ENCODE measurements at places on chromosomes 12 and 14.

DNA sequence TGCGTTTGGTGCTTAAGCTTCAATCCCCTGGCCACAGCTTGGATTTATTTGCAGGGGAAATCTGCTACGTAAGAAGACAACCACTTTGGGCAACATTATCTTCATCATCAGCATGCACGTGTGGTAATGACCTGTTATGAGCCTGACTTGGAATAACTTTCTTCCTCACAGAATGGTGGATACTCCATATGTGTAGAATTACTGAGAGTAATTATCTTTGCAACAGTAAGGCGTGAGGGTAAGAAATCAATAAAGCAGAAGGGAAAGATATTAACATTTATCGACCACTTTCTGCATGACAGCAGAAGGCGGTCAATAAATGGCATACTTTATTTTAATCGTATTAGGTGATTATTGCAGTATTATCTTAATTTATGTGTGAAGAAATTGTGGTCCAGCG is 152.7 kb downstream of the RGS6 start:
- no peak for DNase-seq

GRCh38 chr12:51868821-51869495 is 18.9 kb upstream of the ANKRD33 start:
- DNase-seq = no peak

DNA sequence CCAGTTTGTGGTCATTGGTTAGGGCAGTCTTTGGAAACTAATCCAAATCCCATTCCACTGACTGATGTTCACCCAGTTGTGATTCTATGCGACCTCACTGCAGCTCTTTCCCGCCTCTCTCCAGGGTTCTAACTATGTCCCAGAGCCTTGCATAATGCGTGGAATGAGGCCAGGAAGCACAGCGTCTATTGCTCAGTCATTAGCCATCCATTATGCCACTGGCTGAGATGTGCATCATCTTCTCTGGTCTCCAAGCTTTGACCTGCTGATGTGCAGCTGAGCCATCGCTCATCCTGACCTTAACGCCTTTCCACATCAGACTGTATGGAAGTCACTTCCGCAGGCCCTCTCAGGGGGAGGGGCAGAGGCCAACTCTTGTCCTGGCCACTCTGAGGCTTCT is 115.4 kb upstream of the VRK1 start:
- DNase-seq = no peak

DNA sequence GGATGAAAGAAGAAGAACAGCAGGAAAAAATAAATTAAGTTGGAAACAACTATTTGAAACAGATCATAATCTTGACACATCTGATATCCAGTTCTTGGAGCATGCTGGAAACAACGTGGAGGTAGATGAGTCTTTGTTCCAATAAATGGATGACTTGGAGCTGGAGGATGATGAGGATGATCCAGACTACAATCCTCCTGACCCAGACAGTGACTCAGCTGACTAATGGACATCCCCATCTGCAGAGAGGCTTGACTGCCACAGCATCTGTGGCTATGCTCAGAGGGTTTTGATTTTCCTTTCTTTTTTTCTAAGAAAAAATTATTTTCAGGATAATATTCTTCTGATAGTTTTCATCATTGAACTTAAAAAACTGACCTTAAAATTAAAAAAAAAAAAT is 6.2 kb upstream of the ZDHHC17 start:
- DNase-seq = no peak

DNA sequence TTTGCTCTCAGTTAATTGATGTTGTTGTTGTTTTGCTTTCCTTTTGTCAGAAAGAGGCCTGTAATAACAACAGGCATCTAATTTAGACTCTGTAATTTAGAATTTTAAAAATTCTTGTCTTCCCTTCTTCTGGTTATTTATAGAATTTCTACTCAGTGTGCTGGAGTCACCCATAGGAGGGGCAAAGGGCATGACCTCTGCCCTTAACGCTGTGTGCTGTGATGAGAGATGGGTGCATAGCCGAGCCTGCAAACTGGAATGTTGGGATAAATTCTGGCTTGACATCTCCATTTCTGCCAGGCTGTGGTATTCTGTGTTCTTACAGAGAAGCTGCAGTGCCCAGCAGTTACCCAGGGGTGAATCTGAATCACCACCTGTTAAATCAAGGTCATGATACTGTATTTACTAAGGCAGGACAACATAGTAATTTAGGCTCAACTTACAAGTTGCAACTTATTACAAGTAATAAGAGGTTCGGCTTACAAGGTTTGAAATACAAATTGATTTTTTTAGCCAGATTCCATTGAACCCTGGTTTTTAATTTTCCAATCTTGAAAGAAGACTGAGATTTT is 53.3 kb downstream of the TRAF3 start:
- DNase-seq = no peak

DNA sequence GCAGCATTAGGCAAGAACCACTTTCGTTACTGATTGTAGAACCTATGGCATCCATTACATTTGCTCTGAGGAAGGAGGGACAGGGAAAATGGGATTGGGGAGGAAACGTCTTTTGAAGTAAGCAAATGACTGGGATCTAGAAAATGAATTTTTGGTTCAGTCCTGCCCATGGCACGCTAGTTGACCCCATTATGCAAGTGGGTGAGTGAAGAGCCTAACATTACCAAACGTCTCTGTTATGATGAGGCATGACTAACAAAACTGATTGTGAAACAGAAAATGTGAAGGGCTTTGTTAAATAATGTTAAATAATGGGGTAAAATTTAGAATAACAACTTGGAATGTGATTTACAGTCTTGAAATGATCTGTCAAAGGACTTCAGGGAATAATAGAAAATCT is 38.9 kb downstream of the CPSF2 start:
- DNase-seq = no peak

DNA sequence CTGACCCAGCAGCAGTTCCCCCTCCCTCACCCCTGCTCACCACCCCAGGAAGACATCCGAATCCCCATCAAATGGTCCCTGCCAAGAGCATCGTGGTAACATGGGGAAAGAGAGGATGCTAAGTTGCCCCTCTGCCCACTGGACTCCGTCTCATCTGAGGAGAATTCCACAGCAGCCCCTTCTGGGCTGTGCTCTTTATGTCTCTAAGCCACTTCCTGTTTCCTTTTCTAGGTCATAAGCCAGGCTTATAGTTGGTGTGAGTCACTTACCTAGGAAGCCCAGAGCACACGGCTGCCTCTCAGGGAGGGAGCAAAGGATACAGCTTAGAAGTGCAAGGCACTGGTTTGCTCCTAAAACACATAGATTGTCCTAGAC is 76.0 kb downstream of the VCPKMT start:
- DNase-seq = no peak

- DNase-seq = no peak
These were observed 485 bp downstream of the SENP1 start for GRCh38 chr12:48105321-48105866.

DNA sequence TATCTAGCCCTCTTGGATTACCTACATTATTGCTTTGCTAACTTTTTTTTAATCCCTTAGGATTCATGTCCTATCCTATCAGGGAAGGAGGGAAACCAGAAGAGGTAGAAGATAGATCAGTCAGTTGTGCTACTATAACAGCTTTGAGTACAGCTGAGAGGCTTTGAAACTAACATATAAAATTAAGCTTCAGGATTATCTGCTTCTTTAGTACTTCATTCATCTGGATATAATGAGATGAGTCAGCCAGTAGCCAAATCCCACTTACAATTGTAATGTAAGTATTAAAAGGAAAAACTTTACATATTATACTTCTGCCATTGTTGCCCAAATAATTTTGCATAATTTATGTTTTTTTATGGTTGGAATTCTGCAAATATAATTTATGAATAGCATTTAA is 33.4 kb upstream of the ANO6 start:
- no peak for DNase-seq

DNA sequence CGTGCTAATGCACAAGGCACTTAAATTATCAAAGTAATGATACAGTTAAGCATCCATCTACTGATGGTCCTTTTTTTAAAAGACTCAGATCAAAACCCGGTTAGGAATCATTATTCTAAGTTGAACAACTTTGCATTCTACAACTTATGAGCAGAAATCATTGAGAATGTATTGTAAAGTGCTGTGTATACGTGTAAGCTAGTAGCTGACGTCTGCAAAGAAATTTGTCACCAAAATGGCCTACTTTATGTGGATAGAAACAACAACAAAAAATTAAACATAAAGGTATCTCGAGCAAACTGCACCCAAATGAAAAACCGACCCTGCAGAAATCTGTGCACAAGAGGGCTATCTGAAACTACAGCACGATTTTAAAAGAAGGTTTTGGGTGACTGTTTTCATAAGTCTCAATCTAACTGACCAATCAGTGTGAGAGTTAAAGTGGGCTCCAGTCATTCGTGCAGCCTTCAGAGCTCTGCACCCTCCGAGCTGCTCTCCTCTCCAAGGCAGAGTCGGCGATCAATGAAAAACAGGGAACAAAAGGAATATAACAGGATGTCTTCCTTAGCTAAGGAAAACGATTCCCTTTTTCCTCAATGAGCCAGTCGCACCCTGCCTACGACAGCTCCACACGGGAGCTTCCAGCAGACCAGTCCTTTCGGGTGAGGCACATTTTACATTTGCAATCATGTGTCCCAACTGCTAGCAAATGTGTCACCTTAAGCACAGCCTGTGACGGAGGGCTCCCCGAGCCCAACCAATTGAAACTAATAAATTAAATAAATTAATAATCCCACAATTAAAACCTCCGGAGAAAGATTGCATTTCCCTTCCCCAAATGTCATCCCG is 200.7 kb upstream of the FOXN3 start:
- no peak for DNase-seq

- no peak for DNase-seq
These were observed 9.0 kb downstream of the SERPINA12 start for GRCh38 chr14:94500264-94500663.

GRCh38 chr12:132285991-132286681 is 43.3 kb downstream of the GALNT9 start:
- peak; percentile 27 for DNase-seq

DNA sequence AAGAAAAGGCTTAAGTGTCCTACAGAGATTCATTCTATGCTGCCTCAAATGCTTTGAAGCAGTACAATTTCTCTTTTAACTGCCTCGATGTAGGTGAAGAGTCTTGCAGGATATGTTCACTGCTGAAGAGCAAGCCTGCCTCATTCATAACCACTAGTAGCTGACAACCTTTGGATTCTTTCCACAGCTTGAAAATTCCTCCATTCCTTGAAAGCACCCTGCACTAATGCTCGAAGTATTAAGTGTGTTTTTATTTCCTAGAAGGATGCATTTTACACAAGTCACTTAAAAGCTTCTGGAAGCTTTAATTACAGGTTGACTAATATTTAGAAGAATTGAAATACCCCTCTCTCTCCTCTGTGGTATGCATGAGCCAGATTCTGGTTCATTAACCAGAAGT is 429.4 kb downstream of the DIO2 start:
- no peak for DNase-seq

- no peak for DNase-seq
These were observed 81.3 kb downstream of the MED13L start for GRCh38 chr12:116196226-116196625.

- no peak for DNase-seq
These were observed 33.7 kb downstream of the BEGAIN start for GRCh38 chr14:100553471-100553870.

- no peak for DNase-seq
These were observed 1243.3 kb upstream of the SEL1L start for GRCh38 chr14:82776958-82777357.

DNA sequence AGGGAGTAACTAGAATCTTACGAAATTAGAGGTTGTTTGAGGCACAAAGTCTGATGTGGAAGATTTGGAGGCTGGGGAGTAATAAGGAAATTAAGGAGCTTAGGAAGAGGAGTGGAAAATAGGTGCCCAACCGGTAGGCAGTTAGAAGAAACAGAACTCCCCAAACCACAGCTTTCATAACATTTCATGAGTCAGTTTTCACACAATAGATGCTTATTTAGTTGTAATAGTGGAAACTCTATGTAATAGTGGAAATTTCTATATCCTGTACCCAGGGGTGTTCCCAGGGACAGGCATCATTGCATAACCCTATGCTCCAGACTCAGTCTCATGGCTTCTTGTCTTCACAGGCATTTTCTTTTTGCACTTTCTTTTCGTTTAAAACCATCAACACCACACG is 8.3 kb downstream of the C3AR1 start:
- DNase-seq = no peak

GRCh38 chr12:108254517-108255251 is 84.4 kb downstream of the CMKLR1 start:
- no peak for DNase-seq

DNA sequence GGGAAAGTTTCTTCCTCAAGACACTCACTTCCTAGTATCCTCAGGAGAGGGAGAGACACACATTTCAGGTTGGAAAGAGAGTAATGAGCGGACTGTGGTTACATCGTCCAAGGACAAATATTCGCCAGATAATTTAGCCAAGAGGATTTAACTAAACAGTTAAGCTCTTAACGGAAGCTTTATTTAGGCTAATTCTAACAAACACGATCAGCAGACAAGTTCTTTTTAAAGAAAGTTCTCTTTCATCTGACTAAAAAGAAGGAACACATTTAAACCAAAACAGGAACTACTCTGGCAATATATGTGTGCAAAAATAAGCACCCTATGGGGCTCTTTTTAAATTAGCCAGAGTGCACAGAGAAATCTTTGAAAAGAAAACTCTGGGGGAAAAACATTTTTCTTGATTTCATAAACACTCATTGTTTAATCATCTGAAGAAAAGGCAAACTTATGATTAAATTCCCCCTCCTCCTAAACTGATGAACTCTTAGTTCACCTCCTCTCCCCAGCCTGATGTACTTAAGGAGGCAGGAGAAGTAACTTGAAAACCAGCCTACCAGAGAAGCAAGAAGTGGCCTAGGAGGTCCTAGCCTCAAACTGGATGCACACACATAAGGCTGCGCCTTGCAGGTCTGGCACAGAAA is 13.3 kb upstream of the BTG1 start:
- no peak for DNase-seq

- no peak for DNase-seq
These were observed 340.6 kb downstream of the GXYLT1 start for GRCh38 chr12:41804026-41804425.

DNA sequence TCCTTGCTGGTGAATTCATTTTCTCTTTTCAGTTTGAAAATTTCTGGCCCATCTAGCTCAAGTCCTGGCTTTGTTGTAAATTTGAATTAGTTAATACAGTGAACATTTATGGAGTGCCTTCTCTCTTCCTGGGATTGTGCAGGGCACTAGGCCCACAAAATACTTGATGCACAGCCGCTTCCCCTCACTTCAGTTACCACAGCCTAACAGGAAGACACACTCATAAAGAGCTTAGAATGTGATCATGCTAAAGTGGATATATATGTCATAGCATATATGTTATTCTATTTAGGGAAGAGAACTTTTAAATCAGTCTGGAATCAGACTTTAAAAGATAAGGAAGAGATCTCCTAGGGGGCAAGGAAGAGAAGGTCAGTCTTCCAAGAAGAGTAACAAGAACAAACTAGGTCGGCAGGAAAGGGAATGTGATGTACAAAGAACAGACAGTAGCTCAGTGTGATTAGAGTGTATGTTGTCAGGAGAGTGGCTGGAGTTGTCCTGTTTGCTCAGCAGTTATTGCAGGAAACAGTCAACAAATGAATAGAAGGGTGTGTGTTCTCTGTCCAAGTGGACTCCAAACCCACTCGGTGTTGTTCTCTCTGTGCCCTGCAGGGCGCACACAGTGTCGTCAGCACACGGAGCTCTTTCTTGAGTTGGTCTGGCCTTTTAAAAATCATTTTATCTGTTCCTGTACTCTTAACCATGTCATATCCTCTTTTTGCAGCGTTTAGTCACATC is 74.4 kb downstream of the DAAM1 start:
- DNase-seq = no peak

All from NCI-H1105 (cell line).